ENCODE measurements at places on chromosomes 4 and X.

DNA sequence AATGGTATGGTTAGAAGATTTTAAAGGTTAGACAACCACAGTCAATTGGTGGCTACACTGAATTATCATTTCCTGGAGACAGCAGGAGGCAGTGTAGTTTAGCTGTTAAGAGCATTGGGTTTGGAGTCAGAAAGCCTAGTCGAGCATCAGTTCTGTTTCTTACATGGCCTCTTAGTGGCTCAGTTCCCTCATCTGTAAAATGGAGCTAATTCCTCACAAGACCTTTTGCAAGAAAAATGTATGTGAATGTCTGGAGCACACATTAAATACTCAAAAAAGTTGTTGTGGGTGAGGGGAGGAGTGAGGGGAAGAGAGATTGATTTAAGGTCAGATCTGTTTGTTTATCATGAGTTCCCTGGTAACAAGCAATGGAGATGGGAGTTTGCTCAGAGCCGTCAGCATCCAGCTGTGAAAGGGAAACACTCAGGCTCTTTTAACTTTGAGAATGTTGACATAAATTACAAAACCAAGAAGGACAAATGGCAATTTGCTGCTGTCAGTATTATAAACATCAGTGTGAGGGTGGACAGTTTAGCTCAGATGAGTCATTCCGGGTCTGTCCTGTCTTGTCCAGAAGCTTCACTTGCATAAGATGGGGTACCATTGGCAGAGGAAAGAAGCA, 98.2 kb upstream of the PGRMC2 start:
- no peak for DNase-seq

DNA sequence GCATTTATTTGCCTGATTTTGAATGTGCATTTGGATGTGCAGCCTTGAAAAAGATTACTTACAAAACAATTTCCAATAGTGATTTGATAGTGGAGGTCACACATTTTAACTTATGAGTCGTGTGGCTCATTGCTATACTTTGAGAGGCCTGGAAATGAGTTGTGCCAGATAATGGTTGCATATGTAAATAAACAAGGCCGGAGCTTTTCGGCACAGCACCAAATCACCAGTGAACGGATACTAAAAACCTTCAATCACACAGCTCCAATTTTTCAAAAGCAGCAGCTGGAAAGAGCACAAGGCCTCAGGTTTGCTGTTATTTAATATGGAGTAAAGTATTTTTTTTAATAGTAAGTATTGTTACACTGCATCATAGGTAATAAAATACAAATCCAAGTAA, 57.2 kb downstream of the NPY5R start:
- DNase-seq: no peak

- DNase-seq: no peak
Measured at GRCh38 chrX:2425286-2426071, 75.3 kb downstream of the DHRSX start.

GRCh38 chrX:150767045-150767395, 73.8 kb downstream of the MTMR1 start:
- DNase-seq: no peak

- DNase-seq: no peak
Measured at GRCh38 chr4:169179609-169180521, 90.9 kb downstream of the SH3RF1 start.

- DNase-seq: no peak
Measured at GRCh38 chrX:120291211-120291610, 20.1 kb downstream of the TMEM255A start.

DNA sequence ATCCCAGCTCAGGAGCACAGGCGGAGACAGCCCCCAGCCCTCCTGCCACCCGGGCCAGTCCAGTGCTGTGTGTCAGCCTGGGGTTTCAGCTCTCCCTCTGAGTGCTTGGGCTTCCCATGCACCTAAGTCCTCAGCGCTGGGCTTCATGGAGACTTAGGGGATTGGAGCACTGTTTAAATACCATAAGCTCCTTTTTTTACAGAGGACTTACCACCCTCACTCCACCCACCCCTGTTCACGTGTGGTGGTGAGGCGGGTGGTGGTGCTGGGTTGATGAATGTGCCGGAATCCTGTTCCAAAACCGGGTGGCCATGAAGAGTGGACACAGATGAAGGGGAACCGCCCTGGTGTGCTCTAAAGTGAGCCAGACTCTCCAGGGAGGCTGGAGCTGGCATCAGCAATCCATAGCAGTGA, 66.9 kb downstream of the PSAPL1 start:
- no peak for DNase-seq

- DNase-seq: no peak
Measured at GRCh38 chr4:124234771-124235170, 477.8 kb downstream of the ANKRD50 start.

All from head of caudate nucleus (tissue), 42 donors.